ENCODE measurements at places on chromosomes 4 and X.

- no peak for DNase-seq
Measured at GRCh38 chrX:74523870-74524735, 90.3 kb downstream of the RLIM start.

DNA sequence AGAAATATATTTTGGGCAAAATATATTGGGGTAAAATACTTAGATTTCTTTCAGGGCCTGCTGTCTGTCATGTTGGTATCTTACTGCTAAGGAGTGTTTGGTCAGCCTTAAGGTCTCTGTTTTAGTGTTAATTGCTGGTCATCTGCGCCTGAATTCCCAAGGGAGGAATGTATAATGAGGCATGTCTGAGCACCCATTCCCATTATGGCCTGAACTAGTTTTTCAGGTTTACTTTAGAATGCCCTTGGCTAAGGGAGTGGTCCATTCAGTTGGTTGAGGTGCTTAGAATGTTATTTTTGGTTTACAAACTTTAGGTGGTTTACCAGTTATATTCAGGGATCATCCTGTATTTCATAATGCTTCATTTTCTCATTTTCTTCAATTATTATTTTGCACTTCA, 125.9 kb downstream of the CFAP299 start:
- DNase-seq = no peak

DNA sequence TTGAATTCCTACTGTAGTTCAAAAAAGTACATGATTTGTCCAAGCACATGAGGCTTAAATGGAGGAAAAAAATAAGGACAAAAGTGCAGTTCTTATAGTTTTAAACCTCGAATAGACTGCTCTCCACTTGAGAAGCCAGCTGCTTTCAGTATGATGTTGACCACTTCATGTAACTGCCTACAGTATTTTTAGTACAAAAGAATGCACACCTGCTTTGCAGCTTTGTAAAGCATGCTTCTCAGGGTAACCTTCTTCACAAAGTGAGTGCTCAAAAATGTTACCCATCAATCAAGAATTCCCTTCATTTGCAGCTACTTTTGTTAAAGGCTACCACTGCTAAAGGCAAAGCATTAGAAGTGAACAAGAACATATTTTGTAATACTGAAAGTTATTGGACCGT, 83.4 kb upstream of the FAM47B start:
- no peak for DNase-seq

GRCh38 chrX:151000861-151001331, 17.8 kb downstream of the HMGB3 start:
- no peak for DNase-seq

DNA sequence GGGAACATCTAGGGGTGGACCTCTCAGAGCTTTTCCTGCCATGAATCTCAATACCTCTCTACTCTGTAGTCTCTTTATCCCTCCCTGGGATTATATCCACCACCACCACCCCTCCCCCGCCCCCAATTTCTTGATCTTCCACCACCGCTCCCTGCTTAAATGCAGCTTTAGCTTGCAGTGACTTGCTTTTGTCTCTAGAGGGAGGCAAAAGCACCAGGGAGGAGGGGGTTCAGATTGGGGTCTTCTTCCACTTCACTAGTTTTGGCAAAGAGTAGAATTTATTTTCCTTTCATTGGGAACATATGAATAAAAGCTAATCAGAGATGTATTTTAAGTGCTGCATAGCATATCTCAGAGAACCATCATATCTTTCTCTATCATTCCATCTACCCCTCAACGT, 5.5 kb downstream of the ARHGAP36 start:
- DNase-seq = no peak

GRCh38 chr4:133565379-133565778, 416.3 kb downstream of the PCDH10 start:
- DNase-seq = no peak

- DNase-seq = no peak
Measured at GRCh38 chrX:9352694-9353411, 112.0 kb upstream of the TBL1X start.

GRCh38 chrX:118702741-118703140, 24.7 kb upstream of the IL13RA1 start:
- DNase-seq = no peak

GRCh38 chr4:42570221-42570620, 86.7 kb downstream of the ATP8A1 start:
- DNase-seq = no peak

DNA sequence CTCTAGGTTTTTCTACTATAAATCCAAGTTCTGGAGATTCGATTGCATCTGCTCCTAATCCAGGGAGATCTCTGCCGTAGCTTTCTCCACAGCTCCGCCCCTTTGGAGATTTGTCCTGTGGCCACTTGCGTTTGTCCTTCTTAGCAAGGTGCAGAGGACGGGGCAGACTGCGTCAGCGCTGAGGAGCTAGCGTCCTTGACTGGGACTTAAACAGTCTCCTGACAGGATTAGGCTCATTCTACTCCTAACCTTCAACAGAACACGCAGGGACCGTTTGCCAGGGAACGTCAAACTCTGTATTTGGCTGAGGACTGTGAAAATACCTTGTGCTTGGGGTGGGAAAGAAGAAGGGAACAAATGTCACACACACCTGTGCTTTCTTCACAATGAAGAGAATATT, 38.6 kb downstream of the SORBS2 start:
- no peak for DNase-seq

DNA sequence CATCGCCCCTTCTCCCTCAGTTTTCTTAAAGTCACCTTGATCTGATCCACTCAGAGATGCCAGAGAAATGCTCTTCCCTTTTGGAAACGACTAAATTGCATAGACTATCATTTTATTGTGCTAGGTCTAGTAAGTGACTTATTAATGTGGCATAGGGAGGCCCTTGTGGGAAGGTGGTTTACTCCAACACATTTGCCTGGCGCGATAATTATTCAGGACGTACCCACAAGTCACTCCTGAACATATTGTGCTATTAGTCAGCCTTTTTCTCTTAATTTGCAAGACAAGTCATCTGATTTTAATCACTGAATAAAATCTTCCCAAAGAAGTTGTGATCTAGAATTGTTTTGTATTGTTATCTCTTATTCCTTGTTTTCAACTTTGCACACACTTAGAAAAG, 7.6 kb downstream of the ENPEP start:
- no peak for DNase-seq

All from GM12891 (cell line).